ENCODE measurements at places on chromosomes 1 and 21.

DNA sequence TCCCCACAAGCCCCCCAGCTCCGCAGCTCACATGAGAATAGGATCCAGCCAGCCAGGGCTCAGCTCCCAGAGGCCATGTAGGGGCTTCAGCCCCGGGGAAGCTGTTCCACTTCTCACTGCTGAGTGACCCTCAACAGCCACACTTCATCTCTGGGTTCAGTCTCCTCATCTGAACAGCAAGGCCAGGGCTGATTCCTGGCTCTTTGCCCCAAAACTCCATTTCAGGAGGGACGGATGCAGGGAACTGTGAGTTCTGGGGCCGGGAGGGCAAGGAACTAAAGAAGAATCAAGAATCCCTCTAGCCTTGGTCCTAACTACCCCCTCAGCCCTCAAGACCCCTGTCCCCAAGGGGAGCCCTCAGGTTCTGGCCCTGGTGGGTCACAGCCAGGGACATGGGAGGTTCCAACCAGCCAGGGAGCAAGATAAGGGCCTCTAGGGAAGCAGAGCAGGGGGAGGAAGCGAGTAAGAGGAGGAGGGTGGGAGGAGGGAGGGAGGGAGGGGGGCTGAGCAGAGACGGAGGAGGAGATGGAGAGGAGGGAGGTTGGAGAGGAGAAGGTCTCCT is 13.1 kb downstream of the SDC3 start:
- DNase-seq: no peak

DNA sequence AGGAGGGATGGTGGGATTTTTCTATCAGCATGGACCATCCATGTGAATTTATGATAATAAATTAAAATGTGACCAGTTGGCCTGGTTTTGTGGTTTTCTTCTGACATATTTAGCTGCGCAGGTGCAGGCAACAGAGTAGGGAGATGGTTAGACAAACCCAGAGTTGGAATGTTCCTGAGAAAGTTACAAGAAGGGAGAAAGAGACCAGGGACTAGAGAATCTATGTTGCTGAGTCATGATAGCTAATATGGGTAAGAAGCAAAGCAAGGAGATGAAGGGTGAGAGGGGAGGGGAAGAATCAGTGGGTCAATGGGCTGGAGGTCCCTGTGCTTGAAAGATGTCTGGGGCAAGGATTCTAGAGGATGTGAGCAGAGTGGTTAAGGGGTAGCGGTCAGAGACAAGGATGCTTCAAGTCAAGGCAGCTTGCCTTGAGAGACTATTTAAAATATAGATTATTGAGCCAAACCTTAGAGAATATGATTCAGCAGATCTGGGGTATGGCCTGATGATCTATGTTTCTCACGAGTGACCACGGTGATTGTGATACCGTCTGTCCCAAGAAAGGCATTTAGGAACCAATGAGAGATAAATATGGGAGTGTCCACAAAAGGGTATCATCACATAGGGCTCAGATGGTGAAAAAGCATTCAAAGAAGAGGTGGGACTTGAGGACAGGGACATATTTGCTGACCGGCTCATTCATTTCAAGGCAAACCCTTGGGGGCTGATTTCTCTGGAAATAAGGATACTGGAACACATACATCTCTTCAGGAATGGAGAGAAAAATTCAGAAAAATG is 219.7 kb upstream of the PLD5 start:
- no peak for DNase-seq

DNA sequence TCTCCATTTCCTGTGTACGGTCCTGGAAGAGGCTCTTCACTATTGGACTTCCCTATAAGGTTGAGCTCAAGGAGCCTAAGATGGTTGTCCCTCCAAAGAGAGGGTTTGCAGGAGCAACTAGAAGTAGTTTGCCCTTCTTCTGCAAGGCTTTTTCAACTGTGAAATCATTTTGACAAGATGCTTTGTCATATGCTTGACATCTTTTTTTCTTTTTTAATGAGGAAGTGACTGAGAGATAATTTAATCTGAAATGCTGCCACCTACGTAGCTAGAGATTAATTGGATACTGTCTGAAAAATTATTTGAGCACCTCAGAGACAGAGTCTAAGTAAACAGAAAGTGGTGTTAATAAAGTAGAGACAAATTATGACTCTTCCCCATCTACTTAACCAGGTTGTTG is 97.0 kb downstream of the CHRM3 start:
- no peak for DNase-seq

DNA sequence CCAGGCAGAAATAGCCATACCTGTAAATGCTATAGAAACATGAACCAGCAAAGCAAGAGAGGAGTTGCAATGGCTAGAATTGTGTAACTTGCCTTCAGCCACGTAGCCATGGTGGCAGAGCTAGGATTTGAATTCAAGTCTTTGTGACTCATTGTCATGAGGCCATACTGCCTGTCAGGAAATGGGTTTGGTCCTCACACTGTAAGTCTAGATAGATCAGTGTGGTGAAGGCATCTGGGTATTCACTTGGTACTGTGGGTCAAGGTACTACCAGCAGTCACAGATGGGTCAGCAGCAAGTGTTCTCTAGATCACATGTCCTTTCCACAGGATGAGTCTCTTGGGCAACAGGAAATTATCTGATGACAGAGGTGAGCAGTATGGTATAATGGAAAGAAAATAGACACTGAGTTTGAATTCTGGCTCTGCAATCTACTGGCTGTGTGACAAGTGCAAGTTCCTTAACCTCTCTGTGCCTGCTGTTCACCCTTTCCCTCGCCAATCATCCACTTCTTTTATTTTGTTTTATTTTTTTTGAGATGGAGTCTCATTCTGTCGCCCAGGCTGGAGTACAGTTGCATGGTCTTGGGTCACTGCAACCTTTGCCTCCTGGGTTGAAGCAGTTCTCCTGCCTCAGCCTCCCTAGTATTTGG is 36.9 kb downstream of the FGGY start:
- no peak for DNase-seq

GRCh38 chr1:63843010-63843409 is 69.2 kb downstream of the ROR1 start:
- no peak for DNase-seq

GRCh38 chr1:148264374-148265276 is 112.5 kb upstream of the NBPF11 start:
- DNase-seq: no peak

DNA sequence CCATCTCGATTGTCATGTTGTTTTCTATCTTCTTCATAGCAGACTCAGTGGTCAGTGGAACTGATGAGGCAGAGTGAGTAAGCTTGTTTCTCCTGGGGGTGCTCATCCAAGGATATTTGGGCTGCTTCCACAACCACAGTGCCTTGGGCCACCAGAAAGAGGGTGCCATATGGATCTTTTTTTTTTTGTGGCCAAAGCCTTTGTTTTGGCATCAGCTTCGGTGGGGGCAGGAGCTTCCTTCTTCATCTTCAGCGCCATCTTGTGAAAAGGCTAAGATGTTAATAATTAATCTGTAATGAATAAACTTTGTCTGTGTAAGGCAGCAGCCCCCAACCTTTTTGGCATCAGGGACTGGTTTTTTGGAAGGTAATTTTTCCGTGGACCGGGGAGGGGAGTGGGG is 6.6 kb upstream of the PLPP3 start:
- DNase-seq: no peak

DNA sequence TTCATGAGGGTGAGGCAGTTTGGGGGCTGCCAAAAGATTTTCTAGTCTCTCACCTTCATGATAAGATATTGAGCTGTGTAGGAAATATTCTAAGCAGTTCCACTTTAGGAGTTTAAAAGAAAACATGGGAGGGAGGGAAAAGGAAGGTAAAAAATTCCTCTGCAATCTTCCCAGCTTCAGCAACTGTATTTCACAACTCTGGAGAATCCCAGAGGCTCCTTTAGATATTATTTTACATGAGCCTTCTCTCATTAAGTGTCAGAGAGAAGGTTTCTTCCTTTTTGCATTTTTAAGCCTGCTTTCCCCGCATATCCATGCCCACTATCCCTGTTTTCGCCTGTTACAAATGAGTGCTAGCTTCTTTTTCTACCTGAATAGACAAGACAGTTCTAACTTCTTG is 289.4 kb downstream of the CHRM3 start:
- no peak for DNase-seq

- DNase-seq: no peak
These were observed 3.1 kb downstream of the ACKR1 start for GRCh38 chr1:159207774-159208173.

DNA sequence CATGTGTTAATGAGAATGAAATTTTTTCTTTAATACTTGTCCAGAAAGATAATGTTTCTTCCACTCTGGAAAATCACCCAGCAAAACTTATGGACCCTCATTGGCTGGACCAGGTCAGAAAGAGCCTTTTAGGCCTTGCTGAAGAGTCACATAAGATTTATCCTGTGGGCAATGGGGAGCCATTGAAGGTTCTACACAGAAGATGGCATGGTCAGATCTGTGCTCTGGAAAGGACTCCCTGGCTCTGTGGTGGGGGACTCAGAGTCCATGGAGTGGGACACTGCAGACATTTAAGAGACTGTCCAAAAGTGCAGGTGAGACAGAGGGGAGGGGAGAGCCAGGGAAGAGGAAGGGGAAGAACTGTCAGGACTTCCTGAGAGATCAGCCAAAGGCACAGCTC is 66.4 kb downstream of the DHRS3 start:
- DNase-seq: no peak

DNA sequence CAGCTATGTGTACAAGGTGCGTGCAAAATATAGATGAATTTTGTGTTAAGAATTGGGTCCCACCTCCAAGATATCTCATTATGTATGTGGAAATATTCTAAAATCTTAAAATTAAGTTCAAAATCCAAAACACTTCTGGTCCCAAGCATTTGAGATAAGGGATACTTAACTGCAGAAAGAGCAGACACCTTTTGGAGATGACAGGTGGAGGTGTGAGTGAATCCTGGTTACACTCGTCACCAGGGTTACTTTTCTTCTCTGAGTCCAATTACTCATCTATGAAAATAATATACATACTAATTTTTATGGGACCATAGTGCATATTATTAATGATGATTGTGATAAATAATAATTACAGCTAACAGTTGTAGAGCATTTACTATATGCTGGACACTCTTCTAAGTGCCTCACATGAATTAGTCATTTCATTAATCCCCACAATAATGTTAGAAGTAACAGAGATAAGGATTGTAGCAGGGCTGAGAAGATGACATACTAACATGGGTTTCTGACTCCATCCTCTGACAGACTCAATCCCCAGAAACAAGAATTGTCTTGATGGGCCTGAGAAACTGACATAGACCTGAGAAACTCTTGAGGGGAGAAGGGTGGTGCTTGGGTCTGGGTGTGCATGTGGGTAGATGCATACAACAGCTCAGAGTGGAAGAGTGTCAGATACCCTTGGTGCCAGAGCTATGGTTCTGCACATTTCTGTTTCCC is 8.3 kb upstream of the FASLG start:
- DNase-seq: no peak

- no peak for DNase-seq
These were observed 161.7 kb downstream of the SIPA1L2 start for GRCh38 chr1:232468249-232468648.

- peak; percentile 34 for DNase-seq
These were observed 1.6 kb downstream of the CASZ1 start for GRCh38 chr1:10794724-10795275.

GRCh38 chr1:180283098-180283497 is 53.0 kb downstream of the LHX4 start:
- no peak for DNase-seq

- DNase-seq: no peak
These were observed 41.9 kb downstream of the UCK2 start for GRCh38 chr1:165869343-165869742.

GRCh38 chr1:166933140-166933539 is 42.2 kb downstream of the ILDR2 start:
- no peak for DNase-seq

DNA sequence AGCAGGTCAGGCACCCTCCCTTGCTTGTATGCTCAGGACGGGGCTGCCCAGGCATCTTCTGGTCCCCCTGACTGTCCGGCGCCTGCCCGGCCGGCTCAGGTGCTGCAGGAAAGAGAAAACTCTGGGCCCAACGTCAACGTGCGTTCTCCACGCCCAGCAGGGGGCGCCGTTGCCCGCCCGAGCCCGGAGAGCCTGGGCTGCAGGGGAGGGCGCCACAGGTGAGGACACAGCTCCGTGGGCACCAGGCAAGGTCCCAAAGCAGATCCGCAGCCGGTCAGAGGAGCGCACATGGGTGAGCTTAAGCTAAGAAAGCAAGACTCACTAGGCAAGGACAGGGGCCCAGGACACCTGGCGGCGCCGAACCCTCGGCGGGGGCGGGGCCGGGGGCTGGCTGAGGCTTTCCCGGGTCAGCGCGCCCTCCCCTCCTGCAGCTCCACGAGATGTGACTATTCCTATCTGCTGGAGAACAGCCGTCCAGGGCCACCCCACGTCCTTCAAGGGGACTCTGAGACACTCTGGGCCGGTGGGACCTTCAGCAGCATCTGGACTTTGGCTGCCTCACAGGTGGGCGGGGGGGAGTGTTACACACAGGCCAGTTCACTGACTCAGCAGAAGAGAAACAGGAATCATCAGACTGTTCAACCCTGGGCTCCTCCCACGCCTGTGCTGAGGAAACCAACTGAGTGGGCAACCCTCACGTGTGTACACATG is 29.3 kb downstream of the KRTAP10-1 start:
- DNase-seq: peak; percentile 88

GRCh38 chr1:12618965-12619791 is 1.2 kb upstream of the DHRS3 start:
- DNase-seq: peak; percentile 87

GRCh38 chr1:15309687-15310086 is 62.7 kb downstream of the FHAD1 start:
- DNase-seq: no peak

DNA sequence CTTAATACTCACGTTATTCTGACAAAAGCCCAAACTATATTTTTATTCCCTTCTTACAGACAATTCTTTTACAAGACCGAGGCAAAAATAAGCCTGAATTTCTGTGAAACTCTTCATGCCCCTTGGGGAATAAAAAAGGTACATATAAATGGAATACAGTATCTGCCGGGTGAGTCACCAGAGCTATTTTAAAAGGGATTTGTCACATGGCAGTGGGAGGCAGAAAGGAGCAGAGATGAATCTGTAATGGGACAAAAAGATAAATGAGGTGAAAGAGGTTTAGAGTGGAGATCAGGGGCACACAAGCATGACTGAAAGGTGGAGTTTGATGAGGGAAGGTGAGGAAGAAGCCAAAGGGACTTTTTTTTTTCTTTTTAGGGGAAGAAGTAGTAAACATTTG is 8.8 kb downstream of the XCL1 start:
- peak; percentile 61 for DNase-seq

DNA sequence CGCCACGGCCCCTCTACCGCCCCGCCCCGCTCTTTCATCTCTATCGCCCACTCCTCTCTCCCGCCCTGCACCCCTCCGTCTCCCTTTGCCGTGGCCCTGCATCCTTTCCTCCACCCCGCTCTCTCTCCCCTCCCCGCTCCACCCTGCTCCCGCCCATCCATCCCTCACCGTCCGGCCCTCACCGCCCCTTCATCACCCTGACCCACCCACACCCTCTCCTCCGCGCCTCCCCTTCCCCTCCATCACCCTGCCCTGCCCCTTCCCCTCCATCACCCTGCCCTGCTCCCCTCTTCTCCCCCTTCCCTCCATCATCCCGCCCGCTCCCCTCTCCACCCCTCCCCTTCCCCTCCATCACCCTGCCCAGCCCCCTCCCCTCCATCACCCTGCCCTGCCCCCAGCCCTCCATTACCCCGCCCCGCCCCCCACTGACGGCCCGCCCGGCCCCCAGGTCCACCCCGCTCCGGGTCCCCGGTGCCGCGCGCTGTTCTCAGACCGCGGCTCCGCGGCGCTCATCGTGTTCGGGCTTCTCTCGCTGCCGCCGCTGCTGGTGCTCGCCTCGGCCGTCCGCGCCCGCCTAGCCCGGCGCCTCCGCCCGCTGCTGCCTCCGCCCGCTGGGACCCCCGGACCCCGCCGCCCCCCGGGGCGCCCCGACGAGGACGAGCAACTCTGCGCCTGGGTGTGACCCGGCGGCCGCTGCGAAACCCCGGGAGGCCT is 6.2 kb upstream of the ANKRD65 start:
- no peak for DNase-seq

- DNase-seq: no peak
These were observed 143.6 kb downstream of the SLC45A1 start for GRCh38 chr1:8461351-8462110.
